Right ventricle myocardium superior (tissue), 1 donor: ENCODE measurements at places on chromosomes 2 and 18. TPM values are rescaled to one million over a fixed set of nuclear protein-coding genes. Genes with fewer than 3 reads are reported as not detected.

The NAPG gene
- 25.8 TPM for total RNA-seq

The CABYR gene
- not detected for total RNA-seq

The CFC1 gene
- not detected for total RNA-seq

The GLB1L gene
- total RNA-seq: 1.4 TPM

GRCh38 chr2:40348038-40348437 lies 103.9 kb downstream of the SLC8A1 start:
- no peak for DNase-seq

DNA sequence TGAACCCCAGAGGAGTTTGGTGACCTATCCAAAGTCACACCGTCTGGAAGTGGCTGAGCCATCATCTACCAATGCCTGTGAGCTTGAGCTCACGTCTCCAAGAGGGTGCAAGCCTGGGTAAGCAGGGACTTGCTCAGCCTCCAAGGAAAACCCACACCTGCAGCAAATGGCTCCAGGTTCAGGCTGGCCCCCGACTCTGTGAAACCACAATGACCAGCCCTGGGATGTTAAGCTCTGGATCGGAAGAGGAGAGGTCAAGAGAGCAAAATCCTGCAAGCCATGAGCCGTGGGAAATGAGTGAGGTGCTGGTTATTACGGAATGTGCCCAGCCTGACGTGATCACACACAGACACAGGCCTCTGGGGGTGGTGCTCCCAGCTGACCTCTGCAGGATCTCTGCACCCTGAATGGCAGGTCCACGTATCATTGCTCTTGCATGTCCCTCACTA lies 94.1 kb upstream of the OTOS start:
- no peak for DNase-seq

GRCh38 chr2:140891614-140892212 lies 1239.1 kb downstream of the LRP1B start:
- no peak for DNase-seq

DNA sequence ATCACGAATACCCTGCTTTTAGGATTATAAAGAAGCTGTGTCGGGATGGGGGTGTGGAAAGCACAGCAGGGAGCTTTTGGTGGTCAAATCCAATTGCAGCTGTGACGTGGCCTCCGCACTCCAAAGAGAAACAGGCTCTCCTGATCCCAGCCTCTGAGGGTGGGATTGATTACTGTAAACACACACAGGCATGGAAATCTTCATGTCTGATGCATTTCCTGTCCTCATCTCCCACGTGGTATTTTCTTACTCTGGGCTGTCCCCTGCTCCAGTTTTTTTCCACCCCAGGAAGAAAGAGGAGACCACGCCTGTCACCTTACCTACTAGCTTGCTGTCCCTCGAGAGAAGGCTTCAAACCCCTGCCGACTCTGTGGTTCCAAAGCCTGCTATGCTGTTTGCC lies 22.7 kb downstream of the RNF152 start:
- DNase-seq: no peak

DNA sequence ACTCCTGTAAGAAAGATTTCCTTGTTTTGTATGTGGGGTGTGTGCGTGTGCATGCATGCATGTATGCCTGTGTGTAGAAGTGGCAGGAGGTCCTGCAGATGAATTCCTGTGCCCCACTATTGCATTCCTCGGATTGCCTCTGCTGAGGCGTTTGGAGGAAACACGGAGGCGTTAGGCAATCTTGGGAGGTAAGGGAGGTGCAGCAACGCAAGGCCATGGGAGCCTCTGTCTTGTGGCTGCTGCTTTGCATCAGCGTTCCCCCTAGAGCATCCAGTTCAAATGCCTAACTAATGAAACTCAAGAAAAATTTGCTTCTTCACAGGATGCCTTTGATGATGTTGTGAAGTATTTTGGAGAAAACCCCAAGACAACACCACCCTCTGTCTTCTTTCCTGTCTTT lies 80.0 kb downstream of the PRPF40A start:
- no peak for DNase-seq

- no peak for DNase-seq
Measured at GRCh38 chr2:100773538-100773937, 46.4 kb upstream of the NPAS2 start.
